Neural crest cell (in vitro differentiated cells): ENCODE measurements at places on chromosomes 5 and 9. TPM values are rescaled to one million over a fixed set of nuclear protein-coding genes. Genes with fewer than 3 reads are reported as not detected.

XRCC4 gene
- 8.2 and 9.4 TPM in 2 replicates for total RNA-seq

MCC gene
- total RNA-seq, result 10.8 and 11.5 TPM in 2 replicates

ACTL7A gene
- not detected in 2 replicates for total RNA-seq

SPATA31D4 gene
- total RNA-seq, result not detected in 2 replicates

IL5 gene
- not detected in 2 replicates for total RNA-seq

ADGRD2 gene
- 0.44 TPM in 1 of 2 replicates, not detected in the other for total RNA-seq

PCDHGA12 gene
- total RNA-seq, result 1.5 and 1.8 TPM in 2 replicates

DNA sequence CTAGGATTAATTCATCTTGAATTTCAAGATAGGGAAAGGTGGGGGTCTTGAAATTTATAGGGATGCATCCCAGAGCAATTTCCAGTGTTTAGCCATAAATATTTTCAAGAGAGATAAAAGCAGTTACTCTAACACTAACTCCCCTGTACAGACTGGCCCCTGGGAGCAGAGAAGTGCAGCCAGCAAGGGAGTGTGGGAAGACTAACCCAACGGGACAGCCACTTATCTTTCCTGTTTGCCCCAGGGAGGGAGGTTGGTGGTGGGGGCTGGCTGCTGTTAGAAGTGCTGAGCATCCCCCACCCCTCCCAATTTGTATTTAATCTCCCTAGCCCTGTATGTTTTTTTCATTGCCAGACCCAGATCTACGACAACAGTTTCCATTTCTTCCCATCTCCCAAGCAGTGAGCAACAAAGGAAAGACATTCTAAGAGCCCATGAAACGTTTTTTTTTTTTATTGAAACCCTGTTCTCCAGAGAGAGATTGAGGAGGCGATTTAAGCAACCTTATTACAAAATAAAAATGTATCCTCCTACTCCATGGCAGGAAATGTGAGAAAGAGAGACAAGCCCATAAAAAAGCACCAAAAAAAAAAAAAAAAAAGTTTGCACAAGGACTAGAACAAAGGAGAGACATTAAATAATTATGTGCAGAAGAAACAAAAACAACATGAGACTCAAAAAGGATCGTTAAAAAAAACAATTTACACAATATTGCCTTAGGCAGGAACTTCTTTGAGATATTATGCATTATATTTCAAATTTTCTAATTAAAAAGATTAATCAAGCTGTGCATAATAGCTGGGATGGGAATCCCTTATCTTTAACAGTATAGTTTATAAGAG, 343.4 kb downstream of the ARHGEF28 start:
- no peak for DNase-seq

- DNase-seq, result no peak
These were observed 11.6 kb downstream of the NAIF1 start for GRCh38 chr9:128055344-128056040.

DNA sequence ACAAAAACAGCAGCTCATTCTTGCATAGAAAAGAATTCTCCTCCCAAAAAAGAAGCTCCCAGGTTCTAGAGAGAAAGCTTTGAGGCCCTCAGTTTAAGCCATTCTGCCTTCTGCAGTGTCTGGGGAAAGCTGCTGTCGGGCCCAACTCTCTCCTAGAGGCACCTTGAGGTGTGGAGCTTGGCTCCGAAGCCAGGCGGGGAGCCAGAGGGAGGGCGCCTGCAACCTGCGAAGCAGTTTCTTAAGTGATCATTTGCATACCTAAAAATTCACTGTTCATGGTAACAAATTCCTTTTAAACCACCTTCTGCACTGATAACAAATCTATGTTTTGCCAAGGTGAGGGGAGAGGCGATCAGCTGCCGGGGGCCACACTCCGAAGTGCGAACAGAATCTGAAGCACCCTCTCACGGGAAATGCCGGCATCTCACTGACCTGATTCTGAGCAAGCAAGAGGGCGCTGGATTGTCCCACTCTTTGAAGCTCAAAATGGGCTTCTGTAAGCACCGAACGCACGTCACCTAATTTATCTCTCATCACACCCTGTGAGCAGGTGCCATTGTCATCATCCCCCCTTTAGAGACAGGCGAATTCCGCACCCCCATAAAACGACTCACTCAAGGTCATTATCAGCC, 86.1 kb downstream of the GTF3C4 start:
- no peak for DNase-seq

DNA sequence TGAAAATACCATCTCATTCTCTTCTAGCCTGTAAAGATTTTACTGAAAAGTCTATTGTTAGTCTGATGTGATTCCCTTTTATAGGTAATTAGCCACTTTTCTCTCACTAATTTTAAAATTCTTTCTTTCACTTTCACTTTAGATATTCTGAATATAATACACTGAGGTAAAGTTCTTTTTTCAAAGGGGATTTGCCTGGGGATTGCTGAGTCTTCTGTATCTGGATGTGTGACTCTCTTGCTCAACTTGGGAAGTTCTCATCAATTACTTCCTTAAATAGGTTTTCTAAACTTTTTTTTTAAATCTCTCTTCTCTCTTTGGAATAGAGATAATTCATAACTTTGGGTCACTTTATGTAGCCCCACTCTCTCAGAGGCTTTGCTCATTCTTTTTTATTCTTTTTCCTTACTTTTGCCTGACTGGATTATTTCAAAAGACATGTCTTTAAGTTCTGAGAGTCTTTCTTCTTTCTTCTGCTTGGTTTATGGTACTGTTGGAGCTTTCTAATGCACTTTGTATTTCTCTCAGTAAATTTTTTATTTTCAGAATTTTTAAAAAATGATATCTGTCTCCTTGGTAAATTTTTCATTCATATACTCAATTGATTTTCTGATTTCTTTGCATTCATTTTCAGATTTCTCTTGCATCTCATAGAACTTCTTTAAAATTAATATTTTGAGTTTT, 55.9 kb upstream of the IL12B start:
- DNase-seq, result no peak

DNA sequence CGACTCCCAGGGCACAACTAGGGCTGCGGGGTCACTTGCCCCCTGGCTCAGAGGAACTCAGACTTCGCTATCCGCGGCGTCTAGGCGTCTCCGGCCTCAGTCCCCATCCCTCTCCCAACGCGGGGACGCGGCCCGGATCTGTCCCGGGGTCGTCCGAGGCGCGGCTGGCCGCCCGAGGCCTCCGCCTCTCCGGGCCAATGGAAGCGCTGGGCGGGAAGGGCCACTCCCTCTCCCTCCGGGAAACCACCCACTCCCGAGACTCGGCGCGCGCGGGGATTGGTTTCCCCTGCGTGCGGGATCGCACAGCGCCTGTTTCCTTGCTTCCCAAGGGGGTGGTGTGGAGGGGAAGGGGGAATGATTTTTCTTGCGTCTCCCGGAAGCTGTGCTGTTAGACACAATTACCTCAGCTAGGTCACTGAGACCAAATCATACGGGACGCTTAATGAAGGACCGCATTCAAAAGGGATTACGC, 38.3 kb downstream of the NR2F1 start:
- DNase-seq, result peak; percentile 83

- no peak for DNase-seq
These were observed 44.9 kb downstream of the PCSK1 start for GRCh38 chr5:96388176-96388575.

DNA sequence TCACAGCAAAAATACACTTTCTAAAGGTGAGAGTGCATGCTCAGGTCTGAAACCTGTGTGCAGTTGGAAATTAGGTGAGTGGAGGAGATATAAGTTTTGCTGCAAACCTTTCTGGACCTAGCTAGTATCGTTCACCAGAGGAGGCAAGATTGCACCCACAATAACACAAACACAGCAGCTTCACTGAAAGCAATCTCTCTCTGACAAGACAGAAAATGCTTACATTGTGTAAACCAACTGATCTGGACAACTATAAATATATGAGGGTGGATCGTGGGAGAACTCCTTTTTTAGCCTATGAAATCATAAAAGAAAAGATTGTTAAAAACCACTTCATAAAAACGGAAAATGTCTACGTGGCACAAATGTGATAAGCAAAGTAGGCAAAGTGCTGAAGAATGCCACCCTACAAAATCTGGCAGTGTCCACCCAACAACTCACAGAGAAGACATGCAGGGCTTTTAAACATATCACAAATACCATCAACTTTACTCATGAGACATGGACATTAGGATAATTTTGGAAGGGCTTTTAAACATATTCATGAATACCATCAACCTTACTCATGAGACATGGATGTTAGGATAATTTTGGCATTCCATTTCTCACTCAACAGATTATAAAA, 134.3 kb downstream of the CDH18 start:
- no peak for DNase-seq

- no peak for DNase-seq
These were observed 54.1 kb upstream of the ELL2 start for GRCh38 chr5:96015709-96016108.

GRCh38 chr9:127149010-127149409, 26.6 kb upstream of the ANGPTL2 start:
- no peak for DNase-seq

GRCh38 chr9:94779693-94780290, 53.3 kb downstream of the AOPEP start:
- no peak for DNase-seq

GRCh38 chr9:100498592-100498991, 25.6 kb downstream of the TMEFF1 start:
- no peak for DNase-seq

- no peak for DNase-seq
These were observed 47.3 kb upstream of the SUB1 start for GRCh38 chr5:32538031-32538547.

- no peak for DNase-seq
These were observed 41.7 kb downstream of the ECPAS start for GRCh38 chr9:111442360-111443027.

GRCh38 chr9:21381448-21382339, 3.5 kb downstream of the IFNA2 start:
- no peak for DNase-seq

DNA sequence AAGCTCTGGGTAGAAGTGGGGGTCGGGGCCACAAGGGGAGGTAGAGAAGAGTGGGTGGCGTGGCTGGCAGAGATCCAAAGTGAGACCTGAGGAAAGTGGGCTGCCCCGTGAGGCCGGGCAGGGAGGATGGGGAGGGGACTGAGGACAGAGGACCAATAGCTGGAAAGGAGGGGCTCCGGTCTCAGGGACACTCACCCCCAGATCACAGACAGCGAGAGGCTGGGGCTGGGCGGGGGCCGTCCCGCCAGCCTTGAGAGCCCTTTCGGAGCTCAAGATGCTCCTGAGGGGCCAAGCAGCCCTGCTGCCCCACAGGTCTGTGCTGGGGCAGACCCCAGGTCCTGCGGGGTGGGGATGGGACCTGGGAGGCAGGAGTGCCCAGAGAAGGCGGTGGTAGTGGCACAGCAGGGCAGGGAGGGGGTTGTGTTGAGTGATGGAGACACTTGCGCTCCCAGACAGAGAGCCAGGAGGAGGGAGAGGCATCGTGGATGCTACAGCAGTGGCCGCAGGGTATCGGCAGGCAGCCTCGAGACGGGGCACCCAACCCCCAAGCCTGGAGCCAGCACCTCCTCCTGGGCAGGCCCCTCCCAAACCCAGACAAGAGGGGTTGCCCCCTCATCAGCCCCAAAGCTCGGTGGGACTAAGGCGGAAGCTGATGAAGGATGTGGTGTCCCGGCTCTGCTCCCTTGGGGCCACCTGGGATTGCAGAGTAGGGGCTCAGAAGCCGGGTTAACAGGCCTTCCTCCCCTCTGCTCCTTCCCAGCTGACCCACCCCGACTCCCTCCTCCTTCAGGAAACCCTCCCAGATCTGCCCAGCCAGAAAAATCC, 3.4 kb downstream of the SARDH start:
- DNase-seq, result no peak

DNA sequence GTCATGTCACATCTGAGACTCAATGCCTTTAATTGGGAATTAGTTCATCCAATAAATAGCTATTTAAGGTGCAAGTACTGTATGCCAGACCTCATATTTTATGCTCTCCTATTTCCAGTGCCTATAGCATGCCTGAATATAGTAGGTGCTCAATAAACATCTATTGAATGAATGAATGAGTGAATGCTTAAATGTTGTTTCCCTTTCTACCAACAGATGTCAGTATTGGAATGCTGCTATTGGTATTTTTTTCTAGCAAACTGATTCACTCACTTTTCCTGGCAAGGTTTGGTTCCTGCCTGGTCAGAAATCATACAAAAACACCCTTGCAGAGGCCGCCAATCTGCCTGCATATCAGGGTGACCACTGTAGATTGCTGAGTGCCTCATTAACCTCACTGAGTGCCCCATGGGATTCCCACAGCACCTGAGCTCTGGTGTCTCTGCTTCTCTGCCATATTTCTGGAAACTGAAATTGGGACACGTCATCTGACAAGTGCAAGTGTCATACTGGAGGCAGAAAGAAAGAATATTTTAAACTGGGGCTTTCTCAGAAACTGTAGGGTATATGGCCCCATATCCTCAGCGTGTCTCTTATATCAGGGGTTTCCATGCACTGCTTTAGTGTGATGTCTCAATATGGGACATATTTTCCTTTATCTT, 359.7 kb downstream of the TRIM32 start:
- DNase-seq, result no peak

- DNase-seq, result no peak
These were observed 683 bp downstream of the OSMR start for GRCh38 chr5:38846379-38847011.

- DNase-seq, result no peak
These were observed 835.6 kb upstream of the GRAMD2B start for GRCh38 chr5:125587631-125588030.

GRCh38 chr5:5422819-5423515, 490 bp downstream of the ICE1 start:
- DNase-seq, result peak; percentile 13

GRCh38 chr9:77848897-77849296, 182.7 kb downstream of the GNAQ start:
- DNase-seq, result no peak

DNA sequence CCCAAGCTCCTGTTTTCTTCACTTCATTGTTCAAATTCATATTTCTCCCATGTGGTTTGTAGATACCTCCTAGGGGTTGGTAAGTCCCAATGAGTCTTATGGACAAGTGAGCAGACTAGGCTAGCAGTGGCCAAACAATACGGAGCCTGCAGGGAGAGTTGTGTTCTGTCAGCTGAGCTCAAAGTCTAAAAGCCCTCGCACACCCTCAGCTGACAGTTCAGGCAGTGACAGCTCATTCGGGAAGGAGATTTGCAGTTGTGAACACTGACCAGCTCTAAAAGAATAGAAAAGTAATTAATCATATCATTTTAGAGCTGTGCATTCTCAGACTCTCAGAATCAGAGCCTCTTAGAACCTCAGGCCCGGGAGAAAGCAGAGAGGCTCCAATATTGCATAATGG, 95.1 kb downstream of the SH3TC2 start:
- no peak for DNase-seq
